Fibroblast of lung (primary cell): ENCODE measurements at places on chromosomes 4 and X. TPM values are rescaled to one million over a fixed set of nuclear protein-coding genes. Genes with fewer than 3 reads are reported as not detected.

The PPP3CA gene
- total RNA-seq = 49.8 and 79.3 TPM in 2 replicates

The EPHA5 gene
- under 0.01 and 0.51 TPM in 2 replicates for total RNA-seq

DNA sequence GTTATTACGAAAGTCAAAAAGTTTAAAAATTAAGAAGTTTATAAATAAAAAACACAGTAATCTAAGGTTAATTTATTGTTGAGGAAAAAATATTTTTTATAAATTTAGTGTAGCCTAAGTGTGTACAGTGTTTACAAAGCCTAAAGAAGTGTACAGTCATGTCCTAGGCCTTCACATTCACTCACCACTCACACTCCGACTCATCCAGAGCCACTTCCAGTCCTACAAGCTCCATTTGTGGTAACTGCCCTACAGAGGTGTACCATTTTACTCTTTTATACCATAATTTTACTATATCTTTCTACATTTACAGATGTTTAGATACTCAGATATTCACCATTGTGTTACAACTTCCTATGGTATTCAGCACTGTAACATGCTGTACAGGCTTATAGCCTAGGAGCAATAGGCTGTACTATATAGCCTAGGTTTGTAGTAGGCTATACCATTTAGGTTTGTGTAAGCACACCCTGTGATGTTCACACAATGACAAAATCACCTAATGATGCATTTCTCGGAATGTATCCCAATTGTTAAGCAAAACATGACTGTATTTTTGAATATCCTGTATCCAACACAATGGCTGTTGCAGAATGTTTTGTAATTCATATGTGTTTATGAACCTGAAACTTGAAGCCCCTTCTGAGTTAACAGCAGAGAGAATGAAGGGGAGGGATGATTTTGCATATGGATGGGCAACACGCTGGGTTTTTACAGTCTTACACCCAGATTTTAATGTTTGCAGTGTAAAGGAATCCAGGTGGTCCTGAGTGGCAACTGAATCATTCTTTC is 3.1 kb downstream of the PPBP start:
- DNase-seq = no peak

The TMLHE gene
- total RNA-seq = 18.5 and 24.1 TPM in 2 replicates

- DNase-seq = no peak
Observed at GRCh38 chr4:38734911-38735310, 47.9 kb downstream of the TLR10 start.

The GPR82 gene
- not detected in 2 replicates for total RNA-seq

DNA sequence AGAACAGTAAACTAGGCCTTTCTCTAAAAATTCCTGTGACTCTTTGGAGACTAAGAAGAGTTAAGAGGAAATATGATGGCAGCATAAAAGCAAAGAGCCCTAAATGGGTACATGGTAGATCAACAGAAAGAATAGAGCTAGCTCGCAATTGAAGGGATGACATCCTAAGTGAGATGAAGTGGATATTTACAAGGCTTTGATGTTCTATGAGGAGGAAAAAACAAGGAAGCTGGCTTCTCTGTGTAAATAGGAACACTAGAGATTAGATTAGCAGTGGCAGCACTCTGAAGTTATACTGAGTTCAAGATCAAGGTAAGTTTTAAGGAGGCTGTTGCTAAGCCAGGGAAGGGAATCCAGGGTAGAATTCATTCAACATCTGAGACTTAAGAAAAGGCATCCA is 73.1 kb upstream of the MBNL3 start:
- no peak for DNase-seq

DNA sequence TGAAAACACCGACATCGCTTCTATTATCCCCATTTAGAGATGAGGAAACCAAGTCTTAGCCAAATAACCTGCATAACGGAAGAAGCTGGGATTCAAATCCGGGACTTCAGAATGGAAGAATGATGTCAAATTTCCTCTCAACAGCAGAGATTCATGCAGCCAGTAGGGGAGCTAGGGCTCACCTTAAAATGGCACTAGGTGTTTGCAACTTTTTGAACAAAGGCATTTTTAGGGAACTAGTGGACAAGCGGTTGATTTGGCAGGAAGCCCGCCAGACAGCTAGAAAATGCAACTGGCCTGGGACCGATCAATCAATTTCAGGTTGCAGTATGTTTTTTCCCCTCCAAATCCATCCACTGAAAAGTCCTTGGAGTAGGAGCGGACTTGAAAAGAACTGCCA is 224.2 kb downstream of the PTTG2 start:
- DNase-seq = no peak

The NFKB1 gene
- 32.5 and 33.9 TPM in 2 replicates for total RNA-seq

DNA sequence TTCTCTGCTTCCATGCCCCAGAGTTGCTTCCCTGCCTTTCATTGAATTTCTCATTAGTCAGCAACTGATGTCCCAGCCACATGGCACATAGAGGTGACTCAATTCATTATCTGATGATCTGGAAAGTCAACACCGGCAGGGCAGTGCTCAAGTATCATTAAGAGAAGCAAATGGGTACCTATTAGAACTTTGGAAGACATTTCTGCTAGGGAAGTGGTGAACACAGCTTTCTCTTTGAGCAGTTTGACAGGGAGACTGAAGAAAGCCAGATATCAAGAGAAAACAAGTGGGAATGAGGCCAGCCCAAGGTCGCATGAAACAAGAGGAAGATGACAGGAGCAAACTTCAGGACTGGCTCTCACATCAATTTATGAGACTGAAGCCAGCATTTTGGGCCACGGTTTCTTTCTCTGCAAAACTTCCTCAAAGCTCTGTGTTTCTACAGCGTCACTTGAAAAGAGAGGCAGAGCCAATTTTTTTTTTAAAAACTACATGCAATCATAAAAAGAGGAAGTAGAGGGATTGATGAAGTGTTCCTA is 108.3 kb upstream of the RPS6KA3 start:
- DNase-seq = no peak

The TMPRSS11F gene
- not detected in 2 replicates for total RNA-seq

DNA sequence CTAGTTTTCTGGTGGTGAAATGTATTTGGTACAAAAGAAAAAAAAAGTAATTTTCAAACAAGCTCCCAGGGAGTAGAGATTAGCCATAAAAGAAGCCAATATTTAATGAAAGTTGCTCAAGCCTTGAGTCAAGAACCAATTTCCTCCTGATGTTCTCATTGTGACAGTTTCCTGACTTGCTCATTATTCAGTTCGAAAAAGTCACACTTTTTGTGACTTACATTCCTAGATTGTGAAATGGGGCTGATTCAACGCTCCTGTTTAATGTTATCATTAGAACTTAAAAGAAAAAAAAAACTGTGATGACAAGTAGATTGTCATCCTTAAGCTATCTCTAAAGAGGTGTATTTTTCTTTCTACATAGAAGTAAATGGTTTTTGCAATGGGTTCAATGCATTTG is 122.6 kb upstream of the BMPR1B start:
- peak; percentile 41 for DNase-seq

- no peak for DNase-seq
Observed at GRCh38 chrX:19515615-19516105, 352 bp upstream of the MAP3K15 start.

The FANCB gene
- 6.4 and 7.3 TPM in 2 replicates for total RNA-seq

- no peak for DNase-seq
Observed at GRCh38 chr4:127905029-127905428, 24.3 kb downstream of the PLK4 start.

The PRICKLE3 gene
- 4.6 and 7.4 TPM in 2 replicates for total RNA-seq

DNA sequence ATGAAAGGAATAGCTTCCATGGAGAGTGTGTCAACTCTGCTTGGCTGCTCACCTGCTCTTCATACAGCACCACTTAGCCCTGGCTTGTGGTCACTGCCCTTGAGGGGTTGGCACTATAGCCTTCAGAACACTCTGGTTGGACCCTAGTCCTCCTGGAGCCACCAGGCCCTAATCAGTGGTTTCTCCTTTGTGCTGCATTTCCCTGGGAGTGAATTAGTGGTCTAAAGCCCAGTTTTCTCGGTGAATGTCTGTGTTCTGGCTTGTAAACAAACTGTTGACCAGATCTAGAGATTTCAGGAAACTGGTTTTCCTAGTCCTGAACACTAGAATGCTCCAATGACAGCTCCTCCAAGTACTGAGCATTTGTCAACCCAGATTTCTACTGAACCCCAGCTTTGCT is 28.6 kb upstream of the TMEM154 start:
- DNase-seq = no peak

DNA sequence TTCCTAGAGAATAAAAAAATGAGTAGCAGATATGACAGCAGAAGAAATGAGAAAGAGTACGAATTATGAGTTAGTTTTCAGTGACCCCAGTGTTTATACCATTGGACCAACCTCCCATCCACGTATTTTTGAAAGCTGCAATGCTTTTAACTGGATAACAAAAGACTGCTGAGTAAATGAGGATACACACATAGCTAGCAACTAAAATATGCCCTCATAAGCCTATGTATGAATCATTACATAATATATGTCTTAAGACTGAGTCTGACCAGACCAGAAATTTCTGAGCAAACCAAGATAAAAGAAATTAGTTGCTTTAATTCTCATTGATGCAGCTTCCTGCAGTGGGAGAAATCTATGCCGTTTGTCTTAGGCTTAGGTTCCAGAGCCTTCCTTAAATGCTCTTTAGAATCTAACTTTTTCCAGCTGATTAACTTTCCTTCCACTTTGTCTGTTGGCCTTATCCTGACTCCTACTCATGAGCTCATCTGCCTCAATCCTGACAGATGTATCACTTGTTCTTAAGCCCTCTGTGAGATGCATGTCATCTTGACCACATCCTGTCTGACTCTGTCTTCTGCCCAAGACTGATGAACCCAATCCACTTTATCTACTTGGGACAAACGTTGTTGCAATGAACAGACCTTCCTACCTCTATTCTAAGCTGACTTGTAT is 301.4 kb upstream of the AADAT start:
- peak; percentile 78 for DNase-seq

- peak; percentile 70 for DNase-seq
Observed at GRCh38 chr4:15034071-15034764, 31.9 kb downstream of the CPEB2 start.

The CSAG1 gene
- total RNA-seq = not detected in 2 replicates

- peak; percentile 89 for DNase-seq
Observed at GRCh38 chr4:16721613-16722291, 176.7 kb downstream of the LDB2 start.

The ADAMTS3 gene
- 2.1 TPM in 2 replicates for total RNA-seq

DNA sequence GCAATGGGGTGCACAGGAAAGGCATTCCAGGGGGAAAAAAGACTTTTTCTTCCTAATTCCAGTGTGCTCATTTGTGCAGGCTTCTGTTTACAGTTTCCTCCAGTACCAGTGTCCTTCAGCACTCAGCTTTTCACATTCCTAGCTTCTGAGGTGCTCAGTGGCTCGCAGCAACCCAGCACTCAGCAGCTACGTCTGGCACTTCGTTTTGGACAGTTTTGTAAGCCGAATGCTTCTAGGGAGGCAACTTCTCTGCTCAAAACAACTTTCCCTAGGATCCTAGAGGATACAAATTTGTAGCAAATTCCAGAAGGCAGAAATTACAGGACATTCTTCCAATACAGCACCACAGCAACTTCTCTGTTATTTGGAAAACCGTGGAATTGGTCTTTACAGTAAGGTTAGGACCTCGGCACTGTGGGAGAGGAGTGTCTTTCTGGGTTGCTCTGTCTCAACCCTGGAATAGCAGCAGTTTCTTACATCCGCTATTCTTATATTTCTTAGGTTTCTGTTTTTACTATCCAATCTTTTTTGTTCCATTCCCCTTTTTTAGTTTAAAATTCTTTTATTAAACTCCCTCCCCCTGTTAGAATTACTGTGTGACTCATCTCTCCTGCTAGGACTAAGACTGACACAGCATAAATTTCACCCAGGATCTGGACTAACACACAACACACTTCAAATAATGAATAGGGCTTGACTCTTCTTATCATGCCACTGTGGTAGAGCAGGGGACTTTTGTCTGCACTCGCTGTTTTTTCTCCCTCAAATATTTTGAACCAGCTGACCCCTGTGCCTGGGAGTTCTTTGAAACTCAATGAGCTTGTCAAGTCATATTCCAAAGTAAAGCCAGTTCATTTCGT is 1314.7 kb downstream of the FSTL5 start:
- peak; percentile 1 for DNase-seq

- DNase-seq = peak; percentile 24
Observed at GRCh38 chr4:73434311-73434710, 1.7 kb upstream of the AFP start.

GRCh38 chr4:149095811-149096210 is 653.6 kb upstream of the NR3C2 start:
- peak; percentile 89 for DNase-seq

- no peak for DNase-seq
Observed at GRCh38 chr4:69167300-69167699, 47.2 kb downstream of the UGT2B11 start.

DNA sequence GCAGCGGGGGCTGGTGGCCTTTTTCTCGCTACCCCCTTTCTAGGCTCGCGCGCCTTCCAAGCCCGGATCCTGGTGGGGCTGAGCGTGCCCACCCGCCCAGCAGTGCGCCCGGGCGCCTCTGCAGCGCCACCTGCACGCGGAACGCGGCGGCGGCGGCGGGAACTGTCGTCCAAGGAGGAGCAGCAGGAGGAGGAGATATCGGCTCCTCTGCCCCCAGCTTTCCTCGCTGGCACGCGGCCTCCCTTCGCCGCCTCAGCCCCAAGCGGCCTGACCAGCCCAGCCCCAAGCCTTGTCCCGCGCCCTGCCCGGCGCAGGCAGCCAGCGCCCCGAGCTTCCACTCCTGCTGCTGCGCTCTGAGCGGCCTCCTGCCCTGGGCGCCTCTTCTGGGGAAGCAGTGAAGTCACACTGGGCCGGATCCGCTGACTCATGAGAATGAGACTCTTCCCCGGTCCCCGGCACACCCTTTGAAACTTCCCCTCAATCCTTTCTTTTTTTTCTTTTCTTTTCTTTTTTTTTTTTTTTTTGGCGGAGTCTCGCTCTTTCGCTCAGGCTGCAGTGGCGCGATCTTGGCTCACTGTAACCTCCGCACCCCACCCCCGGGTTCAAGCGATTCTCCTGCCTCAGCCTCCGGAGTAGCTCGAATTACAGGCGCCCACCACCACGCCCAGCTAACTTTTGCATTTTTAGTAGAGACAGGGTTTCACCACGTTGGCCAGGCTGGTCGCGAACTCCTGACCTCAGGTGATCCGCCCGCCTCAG is 10.6 kb upstream of the ELF4 start:
- DNase-seq = peak; percentile 75

DNA sequence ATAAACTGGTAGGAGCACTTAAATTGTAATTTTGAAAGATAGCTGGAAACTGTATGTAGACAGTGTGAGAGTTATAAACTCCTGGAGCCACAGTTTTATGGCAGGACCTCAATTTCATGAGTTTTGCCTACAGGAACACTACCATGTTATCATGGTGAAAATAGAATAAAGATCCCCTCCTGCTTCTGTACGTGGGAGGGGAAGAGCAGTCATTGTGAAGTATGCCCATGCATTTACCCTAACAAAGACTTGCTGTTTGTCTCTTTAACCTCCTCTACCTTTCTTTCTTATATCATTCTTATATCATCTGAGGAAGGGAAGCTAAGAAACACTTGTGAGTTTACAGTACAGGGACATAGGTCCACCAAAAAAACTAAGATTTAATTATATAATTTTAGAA is 327.0 kb downstream of the PCDH10 start:
- no peak for DNase-seq

The PNMA6F gene
- not detected in 2 replicates for total RNA-seq

DNA sequence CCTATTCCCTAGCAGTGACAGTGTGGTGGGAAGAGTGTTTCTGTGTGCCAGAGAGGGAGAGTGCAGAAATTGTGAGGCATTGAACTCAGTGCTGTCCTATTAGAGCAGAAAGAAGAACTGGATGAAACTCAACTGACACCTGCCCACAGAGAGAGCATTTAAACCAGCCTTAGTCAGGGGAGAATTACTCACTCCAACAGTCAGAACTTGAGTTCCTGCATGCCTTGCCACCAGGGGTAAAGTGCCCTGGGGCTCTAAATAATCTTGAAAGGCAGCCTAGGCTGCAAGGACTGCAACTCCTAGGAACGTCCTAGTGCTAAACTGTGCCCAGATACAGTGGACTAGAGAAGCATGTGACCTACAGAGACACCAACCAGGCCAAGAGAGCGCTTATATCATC is 12.8 kb downstream of the CYSLTR1 start:
- no peak for DNase-seq

The SSR4 gene
- total RNA-seq = 144 and 147 TPM in 2 replicates
